H54 (cell line): ENCODE measurements at places on chromosomes 16 and 17.
A peak's percentile ranks its signal among the peaks of the same experiment; 100 is the strongest.

GRCh38 chr17:37642681-37643080, 565 bp downstream of the DDX52 start:
- no peak for DNase-seq

GRCh38 chr17:75642784-75643642, 9.8 kb downstream of the SMIM5 start:
- no peak for DNase-seq

DNA sequence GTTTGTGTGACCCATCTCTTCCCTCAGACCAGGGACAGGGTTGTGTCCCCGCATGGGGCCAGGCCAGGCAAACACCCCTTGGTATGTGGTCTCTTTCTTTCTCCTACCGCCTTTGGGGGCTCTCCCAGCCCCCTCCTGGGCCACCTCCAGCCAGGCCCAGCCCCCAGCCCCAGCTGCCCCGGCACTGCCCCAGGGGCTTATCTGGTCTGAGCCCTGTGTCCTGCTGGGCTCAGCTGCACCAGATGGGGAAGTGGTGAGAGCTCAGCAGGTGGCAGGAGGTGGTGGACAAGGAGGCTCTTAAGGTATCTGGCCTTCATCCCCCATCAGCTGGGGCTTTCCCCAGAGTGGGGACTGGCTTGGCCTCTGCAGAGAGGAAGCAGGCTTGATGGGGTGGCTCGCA, 8.7 kb downstream of the ADAM11 start:
- DNase-seq, result no peak

- no peak for DNase-seq
These were observed 44.8 kb upstream of the HLF start for GRCh38 chr17:55219934-55220333.

DNA sequence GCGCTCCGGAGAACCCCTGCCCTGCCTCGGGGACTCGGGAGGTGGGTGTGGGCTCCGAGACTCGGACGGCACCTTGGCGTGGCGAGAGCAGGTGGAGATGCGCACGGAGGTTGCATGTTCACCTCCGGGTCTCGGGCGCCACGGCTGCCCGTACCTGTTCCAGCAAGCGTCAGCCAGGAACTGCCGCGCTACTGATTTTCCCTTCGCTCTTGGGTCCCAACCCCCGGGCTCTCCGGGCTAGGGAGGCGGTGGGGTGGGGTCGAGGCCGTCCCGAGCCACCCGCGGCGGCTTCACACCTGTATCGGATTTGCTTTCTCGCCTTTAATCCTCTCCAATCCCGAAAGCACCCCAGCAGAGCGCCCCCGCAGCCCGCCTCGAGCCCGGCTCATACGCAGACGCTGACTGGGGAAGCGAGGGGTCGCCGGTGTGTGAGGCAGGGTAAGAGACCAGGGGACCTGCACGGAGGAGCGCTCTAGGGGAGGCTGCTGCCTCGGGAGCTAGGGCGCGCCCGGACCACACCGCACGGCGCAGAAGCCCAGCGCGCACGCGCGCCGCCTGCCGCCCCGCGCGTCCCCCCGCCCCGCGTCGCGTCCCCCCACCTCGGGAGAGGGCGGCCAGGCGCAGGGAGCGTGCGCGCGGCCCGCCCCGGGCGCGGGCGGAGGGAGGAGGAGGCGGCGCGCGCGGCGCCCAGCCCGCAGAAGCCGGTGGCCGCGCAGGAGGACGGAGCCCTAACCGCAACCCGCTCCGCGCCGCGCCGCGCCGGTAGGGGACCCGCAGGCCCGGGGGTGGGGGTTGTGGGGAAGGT, at the start of gene DUSP14:
TSS of gene DUSP14 (plus strand) at position 695 of the 805 bp plus-strand sequence. CDS start 22,382 bp downstream, outside the sequence.
- DNase-seq, result peak; percentile 82

DNA sequence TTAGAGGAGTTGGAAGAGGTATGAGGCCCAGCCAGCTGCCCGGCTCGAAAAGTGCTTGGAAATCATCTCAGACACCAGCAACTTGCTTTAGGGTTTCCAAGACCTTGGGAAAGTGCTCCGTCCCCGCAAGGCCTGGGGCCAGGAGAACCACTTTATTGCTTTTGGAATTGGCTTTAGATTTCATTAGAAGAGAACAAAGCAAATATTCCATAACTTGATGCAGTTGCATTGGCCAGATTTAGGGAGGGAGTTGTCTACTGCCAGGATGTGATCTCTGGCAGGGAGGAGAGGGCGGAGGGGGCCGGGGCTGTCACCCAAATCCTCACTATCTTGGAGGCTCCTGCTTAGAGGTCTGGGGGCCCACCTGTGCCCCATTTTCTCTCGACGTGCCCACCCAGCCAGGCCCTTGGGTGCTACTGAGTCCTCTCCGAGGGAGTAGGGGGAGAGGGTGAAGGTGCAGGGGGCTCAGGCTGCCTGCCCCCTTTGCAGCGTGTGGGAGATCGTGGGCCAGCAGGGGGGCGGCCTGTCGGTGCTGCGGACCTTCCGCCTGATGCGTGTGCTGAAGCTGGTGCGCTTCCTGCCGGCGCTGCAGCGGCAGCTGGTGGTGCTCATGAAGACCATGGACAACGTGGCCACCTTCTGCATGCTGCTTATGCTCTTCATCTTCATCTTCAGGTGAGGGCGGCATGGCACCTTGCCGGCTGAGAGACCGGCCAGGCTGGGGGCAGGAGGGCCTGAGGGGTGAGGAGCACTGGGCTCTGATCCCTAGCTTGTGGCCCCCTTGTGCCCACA, 30.6 kb downstream of the CACNA1G start:
- DNase-seq, result no peak

DNA sequence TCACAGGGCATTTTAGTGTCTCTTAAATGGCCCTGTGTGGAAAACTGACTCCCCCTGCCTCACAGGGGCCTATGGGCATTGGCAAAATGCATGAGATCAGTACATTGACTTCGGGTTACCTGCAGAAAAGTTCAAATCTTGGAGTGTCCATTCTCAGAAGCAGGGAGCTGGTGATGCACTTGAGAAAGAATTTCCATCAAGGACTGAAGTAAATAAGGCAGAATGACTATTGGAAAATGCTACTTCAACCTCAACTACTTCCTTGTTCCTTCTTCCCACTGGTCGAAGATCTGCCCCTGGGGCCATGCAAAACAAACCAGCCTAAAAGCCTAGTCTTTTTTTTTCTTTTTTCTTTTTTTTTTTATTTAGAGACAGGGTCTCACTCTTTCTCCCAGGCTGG, 13.8 kb upstream of the GSDMA start:
- no peak for DNase-seq

DNA sequence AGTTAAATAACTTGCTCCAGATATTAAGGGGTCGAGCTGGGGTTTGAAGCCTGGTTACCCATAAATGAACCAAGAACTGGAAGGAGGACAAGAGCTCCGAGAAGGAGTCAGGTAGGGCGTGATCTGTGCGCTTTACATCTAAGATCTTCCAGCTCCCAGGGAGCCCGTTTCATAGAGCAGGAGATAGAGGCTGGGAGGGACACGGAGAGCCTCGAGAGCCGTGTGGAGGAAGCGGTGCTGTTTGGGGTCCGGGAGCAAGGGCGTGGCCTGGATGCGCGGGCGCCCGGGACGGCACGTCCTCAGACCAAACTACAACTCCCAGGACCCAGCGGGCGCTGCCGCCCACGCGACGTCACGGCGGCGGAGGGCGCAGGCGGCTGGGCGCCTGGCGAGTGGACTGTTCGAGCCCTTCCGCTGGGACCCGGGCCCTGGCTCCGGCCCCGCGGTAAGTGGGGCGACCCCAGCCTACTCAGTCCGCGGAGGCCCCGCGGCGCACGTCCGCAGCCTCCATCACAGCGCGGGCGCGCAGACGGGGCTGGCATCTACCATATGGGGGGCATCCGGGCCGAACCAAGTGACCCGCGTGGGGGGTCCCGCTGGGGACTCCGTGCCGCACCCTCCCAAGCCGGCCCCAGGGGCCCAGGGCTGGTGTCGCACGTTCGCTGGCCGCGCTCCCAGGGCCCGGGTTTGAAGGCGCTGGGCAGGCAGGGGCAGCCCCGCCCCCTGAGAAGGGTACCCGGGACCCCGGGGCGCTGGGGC, at the start of gene BCKDK:
TSS of gene BCKDK (plus strand) at position 352 of the 759 bp plus-strand sequence. CDS start 838 bp downstream, outside the sequence.
- DNase-seq, result peak; percentile 92

DNA sequence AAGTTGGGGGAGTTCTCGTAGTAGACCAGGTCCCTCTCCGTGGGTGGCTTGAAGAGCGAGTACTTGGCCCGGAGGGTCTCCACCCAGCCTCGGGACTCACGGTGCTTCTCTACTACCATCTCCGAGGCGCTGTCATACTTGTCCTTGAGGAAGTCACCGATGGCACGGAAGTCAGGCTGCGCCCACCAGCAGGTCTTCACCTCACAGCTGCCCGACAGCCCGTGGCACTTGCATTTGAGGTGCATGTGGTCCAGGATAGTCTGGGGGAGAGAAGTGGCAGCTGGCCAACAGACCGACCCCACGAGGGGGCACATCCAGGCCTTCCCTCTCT, 50.0 kb downstream of the WNT3 start:
- no peak for DNase-seq

DNA sequence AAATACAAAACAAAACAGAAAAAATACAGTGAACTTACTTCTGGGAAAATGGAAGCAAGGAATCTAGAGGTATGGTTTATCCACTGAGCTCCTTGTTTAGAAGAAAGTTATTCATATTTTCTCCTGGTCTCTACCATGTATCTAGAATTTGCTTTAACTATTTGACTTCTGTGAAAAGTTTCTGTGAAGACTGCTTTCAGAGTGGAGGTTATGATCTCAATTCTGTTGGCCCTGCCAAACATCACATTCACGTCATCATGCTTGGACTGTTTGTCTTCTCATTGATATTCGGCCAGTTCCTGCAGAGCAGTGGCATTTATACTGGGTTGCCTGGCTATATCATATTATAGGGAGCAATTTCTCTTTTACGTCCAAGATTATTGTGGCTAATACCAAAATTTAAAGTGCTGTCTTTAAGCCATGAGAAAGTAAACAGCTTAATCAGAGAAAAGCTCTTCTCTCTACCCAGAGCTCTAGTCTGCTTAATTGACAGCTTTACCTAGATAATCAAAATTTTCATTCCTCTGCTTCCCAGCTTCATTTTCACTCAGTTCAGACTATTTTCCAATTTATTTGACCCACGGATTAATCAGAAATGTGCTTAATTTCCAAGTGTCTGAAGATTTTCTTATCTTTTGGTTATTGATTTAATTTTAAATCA, at the start of gene ABCA8:
TSS of gene ABCA8 (minus strand) at position 212 of the 661 bp plus-strand sequence. CDS start 13,358 bp downstream, outside the sequence.
- DNase-seq, result no peak

GRCh38 chr17:51120357-51120738, 320 bp downstream of the SPAG9 start:
- peak; percentile 47 for DNase-seq

DNA sequence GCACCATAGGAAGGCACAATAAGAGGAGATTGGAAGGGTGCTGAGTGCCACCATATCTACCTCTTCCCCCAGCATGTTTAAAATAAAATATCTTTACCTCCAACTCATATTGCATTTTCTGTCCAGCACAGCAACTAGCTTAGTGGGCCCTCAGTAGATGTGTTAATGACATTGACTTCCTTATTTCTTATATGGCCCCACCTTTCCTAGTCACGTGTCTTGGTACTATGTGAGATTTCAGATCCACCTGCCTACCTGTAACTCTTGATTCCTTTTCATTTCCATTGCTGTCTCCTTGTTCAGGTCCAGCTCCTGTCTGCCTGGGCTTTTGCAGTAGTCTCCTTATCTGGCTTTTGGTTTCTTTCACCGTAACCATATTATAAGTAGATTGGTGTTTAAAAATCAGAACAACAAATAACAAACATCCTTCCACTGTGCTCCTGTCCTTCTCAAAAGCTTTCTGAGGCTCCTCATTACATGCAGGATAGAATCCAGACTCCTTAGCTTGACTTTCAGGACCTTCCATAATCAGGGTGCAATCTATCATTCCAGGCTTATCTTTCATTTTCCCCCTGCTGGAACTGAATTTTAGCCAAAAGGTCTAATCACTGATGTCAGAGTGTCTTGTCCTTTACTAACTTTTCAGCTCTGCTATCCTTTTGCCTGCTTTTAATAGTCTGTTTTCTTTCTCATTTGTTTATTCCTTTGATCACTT, 71.3 kb downstream of the FTO start:
- DNase-seq, result no peak

DNA sequence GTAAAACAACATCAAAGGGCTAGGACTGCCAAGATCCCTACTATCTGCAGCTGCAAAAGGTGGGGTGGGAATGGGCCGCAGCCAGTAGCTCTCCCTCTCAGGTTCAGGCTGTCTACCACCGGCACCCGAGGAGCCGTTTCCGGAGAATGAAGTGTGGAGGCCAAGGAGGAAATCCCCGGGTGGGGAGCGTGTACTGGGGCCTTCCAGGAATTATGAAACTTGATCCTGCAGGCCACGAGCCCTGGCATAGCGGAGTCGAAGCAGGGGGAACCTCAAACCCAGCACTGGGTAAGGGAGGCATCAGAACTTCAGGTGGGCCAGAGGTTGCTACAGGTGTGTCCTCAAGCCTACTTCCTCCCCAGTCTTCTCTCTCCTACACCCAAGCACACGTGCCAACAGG, 5.1 kb downstream of the INPP5K start:
- no peak for DNase-seq

DNA sequence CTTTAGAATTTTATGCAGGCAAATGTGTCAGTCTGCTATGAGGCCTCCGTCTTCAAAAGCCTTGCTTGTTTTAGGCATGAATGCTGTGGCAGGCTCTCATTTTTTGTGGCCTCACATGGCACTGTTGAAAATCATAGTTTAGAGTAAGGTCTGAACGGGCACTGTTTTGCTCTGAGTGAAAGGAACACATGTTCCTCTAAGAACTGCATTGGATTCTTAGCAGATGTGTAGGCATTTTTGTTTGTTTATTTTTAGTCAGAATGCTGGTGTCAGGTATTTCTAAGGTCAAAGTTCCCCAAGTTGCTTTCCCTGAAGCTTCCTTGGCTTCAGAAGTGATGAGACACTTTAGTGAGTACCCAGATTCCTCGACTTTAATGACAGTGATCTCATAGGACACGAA, 173.7 kb downstream of the HS3ST3B1 start:
- no peak for DNase-seq

GRCh38 chr16:65178151-65178550, 56.3 kb upstream of the CDH11 start:
- DNase-seq, result no peak

GRCh38 chr17:63479495-63480184, 2.8 kb downstream of the ACE start:
- no peak for DNase-seq

- no peak for DNase-seq
These were observed 5.3 kb upstream of the ZNF689 start for GRCh38 chr16:30615358-30616091.

DNA sequence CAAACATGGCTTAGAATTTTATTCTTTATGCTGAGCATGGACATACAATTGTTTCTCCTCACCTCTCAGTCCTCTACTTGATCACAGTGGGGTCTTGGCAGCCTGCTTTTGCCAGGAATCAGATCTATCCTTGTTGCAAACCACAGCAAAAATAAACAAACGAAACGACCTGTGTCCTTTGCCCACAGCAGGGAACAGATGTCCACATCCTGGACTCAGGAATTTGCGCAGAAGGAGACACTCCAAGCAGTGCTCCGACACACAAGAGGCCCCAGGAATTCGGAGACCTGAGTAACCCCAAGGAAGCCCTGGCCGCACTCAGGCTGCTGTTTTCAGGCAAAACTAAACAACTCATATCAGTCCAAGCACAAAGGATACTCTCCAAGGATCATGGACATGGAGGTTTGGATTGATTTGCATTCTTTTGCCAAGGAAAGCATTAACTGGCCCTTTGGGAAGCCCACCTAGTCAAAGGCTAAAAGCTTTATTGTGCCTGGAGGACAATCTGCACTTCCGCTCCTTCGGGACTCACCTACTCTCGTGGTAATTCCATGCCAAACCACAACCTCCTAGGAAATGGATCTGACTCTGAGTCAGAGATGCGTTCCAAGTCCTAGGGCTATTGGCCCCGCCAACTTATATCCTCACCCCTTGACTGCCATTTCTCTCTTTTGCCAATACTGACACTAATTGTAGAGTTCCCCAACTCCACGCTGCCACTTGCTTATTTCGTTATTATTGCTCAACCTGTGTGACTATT, 271.1 kb upstream of the CDH11 start:
- no peak for DNase-seq
